ENCODE measurements at places on chromosomes 16 and 17. TPM values are rescaled to one million over a fixed set of nuclear protein-coding genes. Genes with fewer than 3 reads are reported as not detected.

DNA sequence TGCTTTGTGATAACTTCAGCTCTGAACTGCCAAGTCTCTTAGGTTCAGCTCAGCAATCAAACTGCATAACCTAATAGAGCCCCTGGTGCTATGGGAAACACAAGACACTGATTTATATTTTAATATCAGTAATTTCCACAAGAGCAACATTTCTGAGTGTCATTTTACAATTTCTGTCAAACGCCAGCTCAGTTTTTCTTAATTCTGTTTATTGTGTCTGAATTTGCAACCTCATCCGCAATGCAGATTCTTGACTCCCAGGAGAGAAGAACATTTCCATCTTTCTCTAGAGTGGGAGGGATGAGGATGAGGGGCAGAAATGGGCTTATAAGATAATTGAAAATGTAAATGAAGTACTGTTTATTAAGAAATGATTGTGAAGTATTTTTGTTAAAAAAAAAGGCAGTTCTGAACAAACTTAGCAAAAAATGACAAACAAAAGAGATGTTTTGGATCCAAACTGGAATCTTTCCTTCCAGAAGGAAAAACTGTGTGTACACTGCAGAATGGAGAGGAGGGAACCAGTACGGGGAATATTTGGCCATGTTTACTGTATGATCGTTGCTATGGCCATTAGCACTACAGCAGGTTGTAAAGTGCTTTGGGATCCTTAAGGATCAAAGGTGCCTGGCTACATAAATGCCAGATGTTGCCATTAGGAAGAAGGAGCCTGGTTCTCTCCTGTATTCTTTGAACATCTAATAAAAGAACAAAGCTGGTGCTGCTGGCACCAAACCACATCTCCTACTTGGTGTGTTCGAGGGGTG, 7.4 kb upstream of the PMFBP1 start:
- DNase-seq, result no peak

GRCh38 chr16:88940862-88941817, 35.9 kb downstream of the CBFA2T3 start:
- no peak for DNase-seq

DNA sequence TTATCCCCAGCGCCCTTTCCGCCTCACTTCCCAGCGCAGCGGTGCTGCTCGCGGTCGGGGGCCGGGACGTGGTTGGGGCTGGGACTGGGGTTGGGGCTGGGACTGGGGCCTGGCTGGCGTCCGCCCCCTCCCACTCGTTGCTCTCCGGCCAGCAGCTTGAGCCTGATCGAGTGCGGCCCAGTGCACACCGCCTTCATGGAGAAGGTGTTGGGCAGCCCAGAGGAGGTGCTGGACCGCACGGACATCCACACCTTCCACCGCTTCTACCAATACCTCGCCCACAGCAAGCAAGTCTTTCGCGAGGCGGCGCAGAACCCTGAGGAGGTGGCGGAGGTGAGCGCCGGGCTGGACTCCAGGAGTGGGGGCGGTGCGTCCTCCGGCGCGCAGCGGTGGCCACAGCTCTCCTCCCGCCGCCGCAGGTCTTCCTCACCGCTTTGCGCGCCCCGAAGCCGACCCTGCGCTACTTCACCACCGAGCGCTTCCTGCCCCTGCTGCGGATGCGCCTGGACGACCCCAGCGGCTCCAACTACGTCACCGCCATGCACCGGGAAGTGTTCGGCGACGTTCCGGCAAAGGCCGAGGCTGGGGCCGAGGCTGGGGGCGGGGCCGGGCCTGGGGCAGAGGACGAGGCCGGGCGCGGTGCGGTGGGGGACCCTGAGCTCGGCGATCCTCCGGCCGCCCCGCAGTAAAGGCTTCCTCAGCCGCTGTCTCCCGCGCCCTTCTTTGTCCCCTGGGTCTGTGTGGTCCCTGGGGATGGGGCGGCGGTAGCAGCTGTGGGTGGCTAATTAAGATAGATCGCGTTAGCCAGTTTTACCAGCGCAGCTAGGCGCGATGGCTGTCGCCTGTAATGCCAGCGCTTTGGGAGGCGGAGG, 1.8 kb downstream of the HSD17B1 start:
- peak; percentile 93 for DNase-seq

GRCh38 chr17:67528751-67529436, 151.8 kb downstream of the PITPNC1 start:
- DNase-seq, result peak; percentile 87

DNA sequence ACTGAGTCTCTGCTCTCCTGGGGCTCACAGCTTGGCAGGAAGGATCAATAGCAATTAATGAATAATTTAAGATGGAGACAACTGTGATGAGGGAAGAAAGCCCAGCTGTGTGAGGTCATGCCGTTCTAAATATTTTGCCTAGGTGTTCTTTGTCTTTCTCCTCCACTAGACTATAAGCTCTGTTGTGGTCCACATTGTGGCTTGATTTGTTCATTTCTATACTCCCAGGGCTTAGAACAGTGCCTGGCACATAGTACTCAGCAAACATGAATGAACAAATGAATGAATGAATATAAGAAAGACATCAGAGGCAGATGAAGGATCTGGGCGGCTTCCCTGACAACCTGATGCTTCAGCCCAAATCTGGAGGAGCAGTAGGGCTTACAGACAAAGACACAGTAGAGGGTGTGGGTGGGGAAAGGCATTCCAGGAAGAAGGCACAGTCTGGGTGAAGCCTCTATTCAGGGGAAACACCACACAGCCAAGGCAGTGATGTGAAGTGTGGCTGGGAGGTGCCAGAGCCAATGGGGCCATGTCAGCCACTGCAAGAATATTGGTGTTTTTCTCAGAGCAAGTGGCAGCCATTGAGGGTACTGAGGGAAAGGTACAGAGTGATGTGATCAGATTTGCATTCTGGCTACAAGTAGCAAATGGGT, 8.3 kb downstream of the CDH13 start:
- no peak for DNase-seq

DNA sequence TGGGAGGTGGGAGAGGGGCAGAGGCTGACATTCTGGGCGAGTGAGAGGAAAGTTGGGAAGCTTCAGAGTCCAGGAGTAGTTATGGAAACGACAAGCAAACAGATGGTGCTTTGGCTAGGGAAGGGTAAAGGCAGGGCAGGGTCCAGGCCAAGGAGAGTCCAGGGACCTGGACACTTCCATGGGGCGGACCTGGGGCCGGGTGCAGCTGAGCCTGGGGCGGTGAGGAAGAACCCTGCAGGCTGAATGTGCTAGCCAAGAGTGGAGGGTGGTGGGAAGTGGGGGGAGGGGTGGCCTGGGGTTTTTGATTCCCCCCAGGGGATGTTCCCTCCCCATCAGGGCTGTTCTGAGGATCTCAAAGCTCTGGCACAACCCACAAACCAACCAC, 2.6 kb downstream of the PPP1R9B start:
- DNase-seq, result no peak

DNA sequence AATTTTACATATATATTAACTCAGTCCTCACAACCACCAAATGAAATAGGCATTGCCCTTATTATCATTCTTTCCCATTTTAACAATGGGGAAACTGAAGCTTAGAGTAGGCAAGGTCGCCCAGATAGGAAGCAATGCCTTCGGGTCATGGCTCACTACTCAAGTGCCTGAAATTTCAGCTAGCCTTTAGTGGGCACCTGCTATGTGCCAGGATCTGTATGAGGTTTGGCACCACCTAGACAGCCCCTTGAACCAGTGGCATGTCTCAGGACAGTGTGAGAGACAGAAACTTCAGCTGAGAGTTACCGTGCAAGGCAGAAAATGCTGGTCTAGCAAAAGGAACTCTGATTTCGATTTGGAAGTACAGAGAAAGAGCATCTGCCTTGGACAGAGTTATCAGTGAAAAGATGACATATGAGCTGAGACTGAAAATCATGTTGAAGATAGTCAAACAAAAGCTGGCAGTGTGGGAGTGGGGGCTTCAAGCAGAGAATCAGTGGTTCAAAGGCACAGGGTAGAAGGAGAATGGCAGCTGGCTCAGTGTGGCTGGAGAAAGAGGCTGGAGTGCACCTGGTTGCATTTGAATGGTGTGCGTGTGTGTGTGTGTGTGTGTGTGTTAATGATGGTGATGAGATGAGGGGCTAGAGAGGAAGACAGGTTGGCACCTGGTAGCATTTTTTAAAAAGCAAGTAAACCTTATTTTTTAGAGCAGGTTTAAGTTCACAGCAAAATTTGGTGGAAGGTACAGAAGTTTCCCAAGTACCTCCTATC, 29.1 kb downstream of the CDH13 start:
- DNase-seq, result no peak

The WFDC1 gene
- total RNA-seq, result 2.5 TPM

The JPH3 gene
- 0.05 TPM for total RNA-seq

The RNF166 gene
- 18.3 TPM for total RNA-seq

The TBC1D3H gene
- total RNA-seq, result not detected

The RPRML gene
- total RNA-seq, result not detected

The CCL2 gene
- 268 TPM for total RNA-seq

The IL17C gene
- total RNA-seq, result not detected

The GPRC5C gene
- 24.2 TPM for total RNA-seq

The KRTAP16-1 gene
- total RNA-seq, result not detected

The PLA2G10 gene
- total RNA-seq, result not detected

Measured in left cardiac atrium (tissue), 4 donors.